CD4-positive, alpha-beta T cell treated with Interleukin-6 for 4 hours (primary cell): ENCODE measurements at places on chromosomes 16 and 17.

DNA sequence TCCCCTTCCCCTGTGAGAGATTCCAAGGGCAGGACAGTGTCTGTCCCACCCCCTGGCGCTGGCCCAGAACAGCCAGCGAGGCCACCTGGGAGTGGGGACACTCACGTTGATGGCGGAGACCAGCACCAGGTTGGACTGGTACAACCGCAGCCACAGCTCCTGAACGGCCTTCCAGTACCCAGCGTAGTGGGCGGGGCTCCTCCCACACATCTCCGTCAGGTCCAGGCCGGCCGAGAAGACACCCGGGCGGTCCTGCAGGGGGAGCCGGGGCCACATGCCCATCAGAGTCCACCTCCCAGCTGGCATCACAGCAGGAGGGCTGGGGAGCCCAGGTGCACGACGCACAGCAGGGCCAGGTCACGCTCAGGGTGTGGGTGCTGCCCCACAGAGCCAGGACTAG lies 7.1 kb downstream of the ECI1 start:
- DNase-seq = no peak

GRCh38 chr17:4806456-4806776 lies 536 bp upstream of the PLD2 start:
- no peak for DNase-seq

- no peak for DNase-seq
Observed at GRCh38 chr16:72241930-72242329, 70.0 kb upstream of the PMFBP1 start.

DNA sequence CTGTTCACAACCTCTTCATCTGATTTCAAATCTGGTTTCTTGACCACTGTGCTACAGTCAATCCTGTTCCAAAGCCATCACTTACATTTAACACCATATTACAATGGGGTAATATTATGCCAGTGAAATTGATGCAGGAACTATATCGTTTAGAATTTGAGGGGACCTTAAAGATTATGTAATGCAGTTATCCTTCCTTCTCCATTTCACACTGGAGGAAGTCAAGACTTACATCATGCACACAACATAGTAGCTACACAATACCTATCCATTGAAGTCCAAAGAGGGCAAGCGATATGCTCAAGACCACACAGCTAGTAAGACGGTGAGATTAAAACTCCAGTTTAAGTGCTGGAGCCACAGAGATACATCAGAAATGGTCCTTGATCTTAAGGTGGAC lies 16.8 kb downstream of the NOG start:
- no peak for DNase-seq

DNA sequence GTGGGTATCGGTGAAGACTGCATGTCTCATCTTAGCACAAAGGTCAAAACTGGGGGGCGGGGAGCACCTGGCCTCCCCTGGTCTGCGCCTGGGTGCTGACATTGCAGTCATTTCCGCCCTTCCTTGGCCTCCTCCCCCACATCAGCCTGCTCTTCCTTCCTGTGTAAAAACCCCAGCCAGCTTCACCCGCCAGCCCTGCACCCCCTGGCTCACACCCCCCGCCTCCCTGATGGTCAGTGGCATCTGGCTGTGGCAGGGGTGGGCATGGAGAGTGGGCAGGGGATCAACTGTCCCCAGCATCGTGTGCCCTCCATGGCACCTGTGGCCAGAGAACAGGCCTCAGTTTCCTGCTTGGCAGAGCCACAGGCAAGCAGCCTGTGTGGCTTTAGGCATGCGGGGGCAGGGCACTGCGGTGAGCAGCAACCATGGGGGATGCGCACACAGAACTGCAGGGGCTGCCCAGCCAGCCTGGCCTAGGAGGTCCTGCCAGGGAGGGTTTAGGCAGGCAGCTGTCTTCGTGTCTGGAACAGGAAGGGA lies 26.5 kb upstream of the LASP1NB start:
- DNase-seq = peak; percentile 94

GRCh38 chr17:19313746-19314651 lies 48.5 kb downstream of the B9D1 start:
- no peak for DNase-seq

DNA sequence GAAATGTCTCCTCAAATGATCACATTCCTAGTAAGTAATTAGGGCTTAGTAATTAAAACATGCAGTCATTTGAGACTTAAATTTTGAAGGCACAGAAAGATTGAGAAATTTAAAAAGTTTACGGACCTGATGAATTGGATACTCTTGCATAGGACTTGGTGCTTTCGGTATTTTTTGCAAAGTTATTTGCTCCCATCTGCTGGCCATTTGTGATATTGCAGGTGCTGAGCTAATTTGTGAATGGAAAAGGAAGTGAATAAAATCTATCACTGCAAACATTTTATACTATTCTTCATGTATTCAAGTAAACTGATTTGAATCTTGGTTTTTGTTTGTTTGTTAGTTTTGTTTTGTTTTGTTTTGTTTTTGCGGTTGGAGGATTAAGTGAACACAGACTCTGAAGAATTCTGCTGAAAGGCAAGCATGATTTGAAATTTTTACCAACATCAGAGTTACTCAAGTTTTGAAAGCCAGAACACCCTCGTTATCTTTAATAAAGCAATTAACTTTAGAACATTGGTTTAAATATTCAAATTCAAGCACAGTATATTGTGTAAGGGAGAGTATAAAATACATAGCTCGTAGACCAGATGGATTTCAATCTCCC lies 689.5 kb upstream of the RBFOX1 start:
- DNase-seq = peak; percentile 34

- DNase-seq = no peak
Observed at GRCh38 chr16:73000020-73000906, 47.7 kb downstream of the ZFHX3 start.

- DNase-seq = no peak
Observed at GRCh38 chr16:51159865-51160264, 8.8 kb upstream of the SALL1 start.

DNA sequence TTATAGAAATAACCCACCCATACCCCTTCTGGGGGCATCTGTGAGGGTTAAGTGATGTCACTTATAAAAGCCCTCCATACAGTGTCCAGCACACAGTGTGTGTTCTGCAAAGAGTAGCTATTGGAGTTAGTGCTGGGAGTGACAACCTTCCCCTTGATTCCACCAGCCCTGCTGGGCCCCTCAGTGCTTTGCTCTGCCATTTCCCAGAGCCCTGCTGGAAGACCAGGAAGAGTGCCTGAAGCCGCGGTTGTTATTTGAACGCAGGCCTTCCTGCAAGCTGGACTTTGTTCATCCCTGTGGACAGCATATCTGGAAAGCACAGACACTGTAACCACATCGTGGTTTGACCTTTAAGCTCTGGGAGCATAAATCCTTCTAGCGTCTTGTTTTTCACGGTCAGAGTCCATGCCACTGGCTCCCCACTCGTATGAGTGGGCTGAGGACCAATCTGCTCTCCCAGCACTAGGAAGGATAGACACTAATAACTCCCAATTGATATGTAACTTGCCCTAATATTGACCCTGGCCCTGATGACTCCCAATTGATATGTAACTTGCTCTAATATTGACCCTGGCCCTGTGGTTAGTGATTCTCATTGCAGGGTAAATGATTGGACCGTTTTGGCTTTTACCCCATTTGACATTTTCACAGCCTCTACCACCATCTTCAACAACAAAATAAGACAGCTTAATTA lies 297.1 kb upstream of the MAF start:
- no peak for DNase-seq

DNA sequence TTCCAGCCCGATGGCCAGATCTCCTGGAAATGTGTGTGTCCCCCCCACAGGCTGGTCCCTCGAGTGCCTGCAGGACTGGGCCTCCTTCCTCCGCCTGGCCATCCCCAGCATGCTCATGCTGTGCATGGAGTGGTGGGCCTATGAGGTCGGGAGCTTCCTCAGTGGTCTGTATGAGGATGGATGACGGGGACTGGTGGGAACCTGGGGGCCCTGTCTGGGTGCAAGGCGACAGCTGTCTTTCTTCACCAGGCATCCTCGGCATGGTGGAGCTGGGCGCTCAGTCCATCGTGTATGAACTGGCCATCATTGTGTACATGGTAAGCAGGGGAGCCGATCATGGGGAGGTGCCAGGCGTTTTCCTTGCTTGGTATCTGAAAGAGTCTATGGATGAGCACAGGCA lies 22.1 kb downstream of the SLC47A1 start:
- DNase-seq = no peak

DNA sequence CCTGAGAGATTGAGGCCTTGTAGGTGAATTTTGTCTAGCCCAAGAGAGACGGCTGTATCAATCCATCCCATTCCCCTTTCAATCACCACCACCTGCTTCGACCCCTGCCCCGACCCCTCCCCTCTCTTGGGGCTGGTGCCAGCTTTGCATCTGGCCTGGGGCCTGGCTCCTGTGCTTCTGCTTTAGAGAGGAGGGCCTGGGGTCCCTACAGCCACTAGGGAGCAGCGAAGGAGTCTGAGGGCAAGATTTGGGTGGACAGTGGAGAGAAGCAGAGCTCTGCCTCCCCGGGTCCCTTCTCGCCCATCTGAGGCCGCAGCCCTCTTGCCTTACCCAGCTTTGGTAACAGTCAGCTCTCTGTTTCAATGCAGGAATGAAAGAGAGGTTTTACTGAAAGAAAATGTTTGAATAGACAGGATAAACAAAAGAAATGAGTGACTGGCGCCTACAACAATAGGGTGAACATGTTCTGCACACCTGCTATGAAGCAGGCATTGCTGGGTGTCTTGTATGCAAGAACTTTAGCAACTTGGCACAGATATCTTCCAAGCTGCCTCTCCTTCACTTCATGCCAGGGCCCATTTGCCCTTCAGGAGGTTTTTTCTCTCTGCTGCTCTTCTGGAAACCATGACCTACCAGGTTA lies 57.4 kb downstream of the SLC47A1 start:
- no peak for DNase-seq

GRCh38 chr16:11992008-11992584 lies 15.6 kb downstream of the SNX29 start:
- DNase-seq = no peak

- peak; percentile 4 for DNase-seq
Observed at GRCh38 chr16:165539-166374, at the start of gene HBM. HBM (plus strand) TSS chr16:165978; CDS start chr16:165998, 20 bp downstream.

DNA sequence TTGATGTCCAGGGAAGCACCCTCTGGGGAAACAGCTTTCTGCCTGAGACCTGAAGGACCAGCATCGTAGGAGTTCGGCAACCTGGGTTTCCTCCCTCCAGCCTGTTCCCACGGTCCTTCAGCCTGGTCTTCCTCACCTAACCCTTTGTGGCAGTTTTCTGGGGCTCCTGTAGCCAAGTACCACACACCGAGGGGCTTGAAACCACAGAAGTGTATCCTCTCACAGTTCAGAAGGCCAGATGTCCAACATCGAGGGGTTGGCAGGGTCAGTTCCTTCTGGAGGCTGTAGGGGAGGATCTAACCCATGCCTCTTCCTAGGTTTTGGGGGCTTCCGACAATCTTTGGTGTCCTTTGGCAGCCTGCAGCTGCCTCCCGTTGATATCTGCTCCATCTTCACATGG lies 381.0 kb upstream of the TNRC6C start:
- DNase-seq = no peak

GRCh38 chr17:73969956-73970355 lies 233.5 kb upstream of the RPL38 start:
- DNase-seq = no peak

- DNase-seq = no peak
Observed at GRCh38 chr17:9938764-9939163, 33.7 kb upstream of the RCVRN start.

- DNase-seq = no peak
Observed at GRCh38 chr17:41301916-41302901, at the start of gene KRTAP29-1. KRTAP29-1 (minus strand) TSS chr17:41302851; CDS start chr17:41302851, 0 bp downstream.

- no peak for DNase-seq
Observed at GRCh38 chr16:88415713-88416323, 33.1 kb downstream of the ZNF469 start.

DNA sequence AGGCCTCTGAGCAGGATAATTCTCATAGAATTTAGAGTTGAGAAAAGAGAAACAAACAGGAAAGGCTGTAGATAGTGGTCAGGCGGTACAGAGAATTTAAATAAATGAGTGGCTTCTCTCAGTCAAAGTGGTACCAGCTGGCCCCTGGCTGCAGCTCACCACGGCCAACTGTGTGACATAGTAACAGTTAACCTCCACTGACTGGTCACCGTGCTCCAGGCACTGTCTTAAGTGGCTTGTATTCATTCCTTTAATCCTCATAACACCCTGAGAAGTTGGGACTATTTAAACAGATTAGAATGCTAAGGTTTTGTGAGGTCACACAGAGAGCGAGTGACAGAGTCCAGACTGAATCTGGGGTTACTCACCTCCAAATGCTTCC lies 108.9 kb downstream of the GNAO1 start:
- no peak for DNase-seq

GRCh38 chr17:68993112-68993511 lies 37.9 kb upstream of the ABCA8 start:
- no peak for DNase-seq

DNA sequence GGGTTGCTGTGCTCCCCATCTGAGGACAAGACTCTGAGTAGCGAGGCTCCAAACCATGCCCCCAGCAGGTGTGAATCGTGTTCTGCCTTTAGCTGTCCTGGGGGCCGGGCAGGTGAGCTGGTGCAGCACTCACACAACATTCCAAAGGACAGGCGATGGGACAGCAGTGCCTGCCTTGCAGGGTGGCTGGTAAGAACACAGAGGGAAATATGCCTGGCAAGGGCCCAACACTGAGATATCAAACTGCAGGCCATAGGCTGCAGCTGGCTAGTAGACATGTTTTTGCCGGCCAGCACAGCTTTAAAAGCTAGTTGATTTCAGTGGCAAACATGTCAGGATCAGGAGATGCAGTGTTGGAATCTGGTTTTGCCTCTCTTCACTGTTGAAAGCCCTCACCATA lies 23.6 kb downstream of the CLEC16A start:
- DNase-seq = no peak

GRCh38 chr16:84511180-84511800 lies 6.8 kb upstream of the MEAK7 start:
- DNase-seq = peak; percentile 93

GRCh38 chr16:64280317-64280716 lies 841.5 kb downstream of the CDH11 start:
- no peak for DNase-seq

DNA sequence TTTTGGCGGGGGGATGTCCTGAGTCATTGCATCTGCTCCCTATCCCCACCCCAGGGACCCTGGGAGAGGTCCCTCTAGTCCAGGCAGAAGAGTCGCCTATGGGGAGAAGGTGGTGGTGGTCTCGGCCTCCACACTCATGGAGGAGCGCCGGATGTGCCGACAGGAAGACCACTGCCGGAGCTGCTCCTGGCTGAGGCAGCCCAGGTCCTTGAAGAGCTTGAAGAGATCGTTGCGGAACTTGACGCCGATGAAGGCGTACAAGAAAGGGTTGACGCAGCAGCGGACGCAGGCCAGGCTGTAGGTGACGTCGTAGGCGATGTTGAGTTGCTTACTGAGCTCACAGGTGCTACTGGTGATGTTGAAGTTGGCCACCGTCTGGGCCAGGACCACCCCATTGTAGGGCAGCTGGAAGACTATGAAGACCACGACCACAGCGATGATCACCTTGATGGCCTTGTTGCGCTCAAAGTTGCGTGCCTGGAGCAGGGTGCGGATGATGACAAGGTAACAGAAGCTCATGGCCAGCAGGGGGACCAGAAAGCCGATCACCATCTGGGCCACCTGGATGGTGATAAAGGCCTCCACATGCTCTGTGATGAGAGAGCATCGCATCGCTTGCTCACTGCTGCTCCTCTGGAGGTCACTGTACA lies 10.5 kb downstream of the CCR7 start:
- peak; percentile 52 for DNase-seq

- DNase-seq = no peak
Observed at GRCh38 chr16:28915181-28915580, 9.9 kb downstream of the RABEP2 start.

- DNase-seq = no peak
Observed at GRCh38 chr17:17552351-17553216, 38.9 kb downstream of the PEMT start.

- DNase-seq = no peak
Observed at GRCh38 chr17:75614006-75614405, 19.2 kb upstream of the SMIM5 start.
